ENCODE measurements at places on chromosomes 6 and 20.

- DNase-seq: peak; percentile 74
These were observed 59.2 kb upstream of the SLC32A1 start for GRCh38 chr20:38665094-38665493.

GRCh38 chr6:26304797-26305640 lies 60.0 kb upstream of the BTN3A2 start:
- no peak for DNase-seq

DNA sequence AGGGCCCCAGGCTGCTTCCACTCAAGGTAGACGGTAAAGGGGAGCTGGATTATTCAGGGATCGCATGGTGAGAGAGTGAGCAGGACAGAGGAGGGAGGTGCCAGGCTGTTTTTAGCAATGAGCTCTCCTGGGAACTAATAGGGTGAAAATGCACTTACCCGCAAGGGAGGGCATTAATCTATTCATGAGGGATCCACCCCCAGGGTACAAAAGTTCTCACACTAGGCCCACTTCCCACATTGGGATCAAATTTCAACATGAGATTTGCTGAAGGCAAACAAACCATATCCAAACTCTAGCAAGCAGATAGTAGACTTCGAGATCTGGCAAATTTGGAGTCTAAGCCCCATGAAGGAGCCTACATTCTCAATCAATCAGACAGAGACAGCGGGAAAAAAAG lies 408.6 kb downstream of the RNF144B start:
- DNase-seq: no peak

GRCh38 chr6:161561908-161562307 lies 288.0 kb upstream of the AGPAT4 start:
- DNase-seq: no peak

- DNase-seq: no peak
These were observed 31.6 kb downstream of the CHRNA4 start for GRCh38 chr20:63329331-63330083.

DNA sequence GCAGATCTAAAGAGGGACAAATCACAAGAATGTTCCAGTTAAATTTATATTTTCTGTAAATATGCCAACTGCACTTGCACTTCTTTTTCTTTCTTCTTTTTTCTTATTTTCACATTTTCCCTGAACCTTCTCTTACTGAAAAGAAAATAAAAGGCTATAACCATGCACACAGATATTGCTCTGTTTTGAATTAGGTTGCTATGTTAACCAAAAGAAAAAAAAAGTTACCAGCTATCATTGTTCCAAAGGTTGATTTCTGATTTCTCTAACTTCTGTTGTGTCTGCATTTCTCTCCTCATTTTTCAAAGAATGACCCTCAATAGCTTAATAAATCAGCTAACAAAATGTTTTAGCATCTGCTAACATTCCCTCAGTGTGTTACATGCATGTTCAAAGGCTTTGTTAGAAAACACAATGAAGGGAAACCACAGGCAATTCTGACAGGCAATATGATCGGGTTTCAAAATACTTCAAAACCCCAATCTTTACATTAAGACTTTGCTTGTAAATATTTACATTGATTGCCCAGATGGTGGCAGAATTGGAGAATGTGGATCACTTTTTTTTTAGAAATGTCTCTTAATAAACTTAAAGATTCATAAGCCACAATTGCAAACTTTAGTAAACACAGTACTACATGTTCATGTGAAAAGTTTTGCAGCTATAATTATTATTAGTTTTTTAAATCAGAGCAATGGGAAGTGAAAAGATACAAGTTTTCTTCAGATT lies 928.3 kb upstream of the FLRT3 start:
- no peak for DNase-seq

DNA sequence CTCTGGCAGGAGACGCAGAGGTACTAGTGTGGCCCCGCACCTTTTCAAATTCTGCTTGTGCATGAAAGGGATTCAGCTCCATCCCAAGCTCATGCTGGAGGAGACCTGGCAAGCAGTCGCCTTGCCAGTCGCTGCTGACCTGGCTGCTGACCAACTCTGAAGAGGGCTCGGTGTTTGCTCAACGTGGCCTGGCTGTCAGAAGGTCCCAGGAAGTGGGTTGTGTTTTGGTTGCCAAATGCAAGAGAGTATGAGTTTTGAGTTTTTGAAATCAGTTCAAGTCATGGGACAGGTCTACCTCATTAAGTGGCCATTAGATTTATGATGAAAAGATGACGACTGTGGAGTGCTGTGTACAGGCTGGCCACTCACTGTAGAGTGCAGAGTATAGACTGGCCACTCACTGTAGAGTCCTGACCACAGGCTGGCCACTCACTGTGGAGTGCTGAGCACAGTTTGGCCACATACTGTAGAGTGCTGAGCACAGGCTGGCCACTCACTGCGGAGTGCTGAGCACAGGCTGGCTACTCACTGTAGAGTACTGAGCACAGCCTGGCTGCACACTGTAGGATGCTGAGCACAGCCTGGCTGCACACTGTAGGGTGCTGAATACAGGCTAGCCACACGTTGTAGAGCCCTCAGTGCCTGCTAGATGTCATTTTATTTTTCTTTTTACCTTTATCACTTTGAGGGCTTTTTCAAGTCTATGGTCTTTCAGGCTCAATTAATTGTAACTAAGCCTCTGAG lies 193.9 kb downstream of the ZNF217 start:
- DNase-seq: no peak

DNA sequence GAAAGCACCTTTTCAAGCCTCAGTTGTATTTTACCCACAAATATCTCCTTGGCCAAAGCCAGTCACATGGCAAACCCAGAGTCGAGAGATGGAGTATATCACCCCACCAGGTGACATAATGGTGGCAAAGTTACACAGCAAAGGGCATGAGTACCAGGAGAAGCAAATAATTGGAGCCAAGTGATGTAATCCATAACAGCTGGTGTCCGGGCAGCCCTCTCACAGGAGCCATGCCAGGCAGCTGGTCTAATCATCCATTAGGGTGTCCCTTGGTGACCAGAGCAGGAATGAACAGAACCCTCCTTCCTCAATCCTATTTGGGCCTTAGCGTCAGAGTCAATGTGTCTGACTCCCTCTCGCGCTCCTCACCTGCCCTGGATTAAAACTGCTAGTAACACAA lies 272.1 kb downstream of the LRFN2 start:
- DNase-seq: no peak

DNA sequence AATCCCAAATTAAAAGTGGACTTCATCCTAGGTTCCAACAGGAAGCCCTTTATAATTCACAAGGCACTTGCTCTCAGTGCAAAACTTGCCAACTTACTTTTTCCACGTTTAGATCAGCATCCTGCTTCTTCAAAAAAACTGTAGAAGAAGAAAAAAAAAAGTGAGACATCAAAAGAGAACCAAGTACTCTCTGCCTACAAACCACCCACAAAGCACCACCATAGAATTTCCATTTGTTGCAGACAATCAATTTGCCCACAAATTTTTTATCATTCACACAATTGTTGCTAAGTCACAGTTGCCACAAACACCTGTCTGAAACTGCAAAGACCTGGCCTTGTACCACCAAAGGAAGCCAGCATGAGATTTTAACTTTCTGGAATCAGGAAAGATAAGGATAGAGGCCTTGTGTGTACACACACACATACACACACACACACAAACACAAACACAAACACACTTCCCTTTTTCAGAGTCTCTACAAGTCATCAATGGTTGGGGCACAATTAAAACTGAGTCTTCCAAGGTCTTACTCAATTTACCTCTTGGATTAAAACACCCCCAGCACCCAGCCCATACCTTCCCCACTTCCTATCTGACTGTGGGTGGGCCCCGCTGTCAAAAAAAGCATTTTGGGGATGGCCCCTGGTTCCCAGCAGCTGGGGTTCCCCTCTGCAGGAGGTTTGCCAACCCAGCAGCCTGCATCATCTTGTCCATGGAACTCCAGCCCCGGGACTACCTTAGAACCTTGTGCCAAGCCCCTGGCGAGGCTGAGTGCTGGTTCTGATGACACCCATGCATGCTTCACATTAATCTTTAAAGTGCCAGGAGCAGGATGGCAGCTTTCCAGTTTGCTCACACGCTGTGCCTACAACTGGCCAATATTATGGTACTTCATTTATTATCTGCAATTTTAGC lies 26.5 kb downstream of the FYN start:
- DNase-seq: no peak

DNA sequence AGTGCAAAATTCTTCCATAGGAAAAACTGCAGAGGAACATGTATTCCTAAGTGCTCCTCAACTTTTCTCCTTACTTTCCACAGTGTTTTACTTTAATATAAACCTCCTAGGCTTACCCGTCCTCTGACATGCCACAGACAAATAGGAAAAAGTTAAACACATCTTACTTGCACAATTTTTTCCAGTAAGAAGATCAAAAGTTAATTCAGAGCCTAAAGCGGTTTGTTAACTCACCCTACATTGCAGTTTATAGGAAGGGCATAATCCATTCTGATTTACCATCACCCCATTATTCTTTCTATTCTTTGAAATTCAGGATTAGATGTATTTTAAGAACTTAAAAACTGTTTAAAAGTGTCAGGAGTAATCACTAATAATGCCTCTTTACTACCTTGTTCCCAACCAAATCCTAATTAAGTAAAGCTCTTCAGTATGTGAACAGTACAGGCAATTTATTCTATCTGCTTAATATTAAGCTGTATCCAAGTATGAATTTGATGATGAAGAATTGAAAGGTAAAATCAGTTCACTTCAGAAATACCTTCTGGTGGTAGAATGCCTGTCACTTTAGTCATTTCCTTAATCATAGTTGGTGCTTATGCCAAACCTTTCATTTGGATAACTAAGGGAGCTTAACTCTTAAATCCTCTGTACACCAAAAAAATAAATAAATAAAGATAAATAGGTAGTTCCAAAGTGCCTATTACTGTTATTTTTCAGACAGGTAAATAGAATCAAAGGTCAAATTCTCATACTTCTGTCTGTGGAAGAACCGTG lies 292.0 kb downstream of the ALDH8A1 start:
- DNase-seq: no peak

DNA sequence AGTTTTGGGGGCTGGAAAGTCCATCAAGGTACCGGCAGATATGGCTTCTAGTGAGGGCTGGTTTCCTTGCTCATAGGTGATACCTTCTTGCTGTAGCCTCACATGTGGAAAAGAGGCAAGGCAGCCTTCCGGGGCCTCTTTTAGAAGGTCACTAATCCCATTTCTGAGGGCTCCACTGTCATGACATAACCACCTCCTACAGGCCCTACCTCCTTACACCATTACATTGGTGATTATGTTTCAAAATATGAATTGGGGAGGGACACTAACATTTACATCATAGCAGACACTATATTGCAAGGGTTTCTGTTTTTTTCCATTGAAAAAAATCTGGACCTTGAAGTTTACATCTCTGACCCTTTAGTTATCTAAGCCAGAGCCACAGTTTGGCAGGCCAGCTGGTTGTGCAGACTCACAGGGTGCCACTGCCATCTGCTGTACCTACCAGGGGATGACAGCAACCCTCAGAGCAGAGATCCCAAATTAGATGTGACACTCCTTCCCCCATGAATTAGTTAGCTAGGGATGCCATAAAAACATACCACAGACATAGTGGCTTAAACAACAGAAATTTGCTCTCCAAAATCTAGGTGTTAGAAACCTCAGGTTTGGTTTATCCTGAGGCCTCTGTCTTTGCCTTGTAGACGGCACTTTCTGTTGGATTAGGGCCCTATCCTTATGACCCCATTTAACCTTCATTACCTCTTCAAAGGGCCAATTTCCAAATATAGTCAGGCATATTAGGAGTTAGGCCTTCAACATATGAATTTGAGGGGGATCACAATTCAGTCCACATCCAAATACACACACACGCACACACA lies 166.4 kb upstream of the RNF217 start:
- no peak for DNase-seq

- peak; percentile 68 for DNase-seq
These were observed 130.4 kb upstream of the CDH4 start for GRCh38 chr20:61121661-61122060.

GRCh38 chr20:2557873-2558580 lies 21.7 kb downstream of the TMC2 start:
- DNase-seq: no peak

GRCh38 chr6:16130932-16131387 lies 2.1 kb downstream of the MYLIP start:
- DNase-seq: no peak

- no peak for DNase-seq
These were observed 167.7 kb downstream of the DOK5 start for GRCh38 chr20:54642864-54643667.

GRCh38 chr20:14512839-14513238 lies 175.4 kb upstream of the FLRT3 start:
- DNase-seq: no peak

- DNase-seq: no peak
These were observed 915 bp upstream of the C6orf47 start for GRCh38 chr6:31661262-31662123.

GRCh38 chr6:136772685-136773472 lies 19.4 kb downstream of the MAP3K5 start:
- DNase-seq: no peak

DNA sequence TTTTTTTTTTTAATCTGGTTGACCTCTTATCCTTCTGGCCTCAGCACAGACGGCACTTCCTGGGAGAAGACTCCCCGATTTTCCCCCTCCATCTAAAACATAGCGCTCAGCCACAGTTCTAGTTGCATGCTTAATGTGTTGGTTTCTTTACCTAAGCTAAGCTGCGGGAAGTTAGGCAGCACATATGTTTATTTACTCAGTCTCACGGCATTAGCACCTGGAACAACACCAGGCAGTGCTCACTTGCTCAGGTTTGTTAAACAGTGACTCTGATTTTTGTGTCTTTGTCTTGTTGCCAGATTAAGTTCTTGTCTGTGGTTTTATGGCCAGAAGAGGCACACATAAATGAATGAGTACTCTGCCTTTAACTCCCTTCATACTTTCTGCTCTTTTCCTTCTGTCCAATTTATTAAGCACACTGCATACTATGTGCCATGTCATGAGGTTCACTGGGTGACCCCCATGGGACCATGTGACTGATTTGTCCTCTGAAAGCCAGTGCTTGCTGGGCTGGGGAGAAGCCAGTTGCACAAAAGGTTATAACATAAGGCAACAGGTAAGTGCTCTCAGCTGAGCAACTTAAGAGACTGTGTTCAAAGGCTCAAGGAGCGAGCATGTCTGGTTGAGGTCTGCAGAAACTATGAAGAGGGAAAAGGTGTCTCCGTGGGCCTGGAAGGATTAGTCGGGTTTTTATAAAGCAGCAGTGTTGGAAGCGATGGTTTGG lies 93.6 kb downstream of the RPP40 start:
- no peak for DNase-seq

DNA sequence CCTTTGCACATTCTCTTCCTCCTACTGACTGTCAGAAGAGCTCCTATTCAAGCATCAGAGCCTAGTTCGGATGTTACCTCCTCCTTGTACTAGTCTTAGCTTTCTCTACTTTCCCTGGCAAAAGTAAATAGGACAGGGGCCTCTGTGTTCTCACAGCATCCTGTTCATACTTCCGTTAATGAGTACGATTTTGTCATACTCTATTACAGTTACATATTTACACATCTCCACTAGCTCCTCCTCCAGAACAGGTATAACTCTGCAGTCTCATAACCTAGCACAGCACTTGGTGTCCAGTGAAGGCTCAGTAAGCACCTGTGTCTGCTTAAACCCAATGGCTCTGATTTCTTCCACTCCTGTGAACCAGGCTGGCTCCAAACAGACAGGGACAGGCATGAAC lies 7.0 kb downstream of the ELMO2 start:
- peak; percentile 25 for DNase-seq
